ENCODE measurements at places on chromosomes 5 and 9.

- DNase-seq: no peak
These were observed 498.1 kb upstream of the TNC start for GRCh38 chr9:115615821-115616665.

DNA sequence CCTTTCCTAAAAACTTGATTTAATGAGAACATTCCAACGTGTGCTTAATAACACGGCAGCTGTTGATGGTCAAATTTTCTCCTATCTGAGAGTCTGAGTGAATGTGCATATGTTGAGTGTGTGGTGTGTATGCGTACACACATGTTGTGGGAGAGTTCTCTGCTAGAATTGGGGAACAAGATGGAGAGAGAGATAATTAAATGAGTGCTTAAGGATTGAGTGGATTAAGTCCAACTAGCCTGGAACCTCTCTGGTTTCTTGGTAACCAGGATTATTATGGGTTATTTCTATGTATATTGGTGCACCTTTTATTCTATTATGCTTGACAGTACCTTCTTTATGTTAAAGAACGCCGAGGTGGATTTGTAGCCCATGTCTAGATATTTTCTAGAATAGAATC, 36.4 kb upstream of the TNFAIP8 start:
- no peak for DNase-seq

DNA sequence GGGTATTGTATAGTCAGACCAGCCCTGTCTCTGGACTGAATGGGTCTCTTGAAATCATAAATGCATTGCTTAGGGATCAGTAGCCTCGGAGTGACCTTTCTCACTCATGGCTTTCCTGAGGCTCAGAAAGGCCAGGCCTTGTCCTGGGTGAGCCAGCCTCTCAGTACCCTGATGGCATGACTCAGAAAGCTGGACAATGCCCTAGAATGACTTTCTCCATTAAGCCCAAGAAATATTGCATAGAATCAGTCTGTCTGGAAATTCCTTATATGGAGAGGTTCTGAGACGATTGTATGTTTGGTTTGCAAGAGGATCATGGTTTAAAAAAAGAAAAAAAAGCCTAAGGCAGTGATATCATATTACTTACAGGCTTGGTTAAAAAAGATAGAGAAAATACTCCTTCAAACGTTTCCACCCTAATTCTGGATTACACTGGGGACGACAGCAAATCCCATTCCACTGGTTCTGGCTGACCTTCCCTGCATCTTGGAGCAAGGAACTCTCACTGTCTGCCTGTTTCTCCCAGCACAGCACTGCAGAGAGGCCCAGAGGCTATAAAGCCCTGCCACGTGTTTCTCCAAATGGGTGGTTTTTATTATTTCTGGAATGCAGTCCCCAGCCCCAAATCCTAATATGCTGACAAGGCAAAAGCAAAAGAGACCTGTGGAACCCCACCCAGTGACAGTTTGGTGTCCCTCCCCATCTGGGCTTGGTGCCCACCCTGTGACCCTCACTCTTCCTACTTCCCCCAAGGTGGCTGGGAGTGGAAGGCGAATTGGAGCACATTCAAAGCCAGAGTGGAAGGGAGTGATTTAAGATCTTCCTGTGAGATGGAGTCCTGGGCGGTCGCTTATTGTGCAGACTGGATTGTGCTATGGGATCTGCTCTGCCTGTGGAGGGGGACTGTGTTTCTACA, 34.4 kb downstream of the MAP1B start:
- DNase-seq: no peak

DNA sequence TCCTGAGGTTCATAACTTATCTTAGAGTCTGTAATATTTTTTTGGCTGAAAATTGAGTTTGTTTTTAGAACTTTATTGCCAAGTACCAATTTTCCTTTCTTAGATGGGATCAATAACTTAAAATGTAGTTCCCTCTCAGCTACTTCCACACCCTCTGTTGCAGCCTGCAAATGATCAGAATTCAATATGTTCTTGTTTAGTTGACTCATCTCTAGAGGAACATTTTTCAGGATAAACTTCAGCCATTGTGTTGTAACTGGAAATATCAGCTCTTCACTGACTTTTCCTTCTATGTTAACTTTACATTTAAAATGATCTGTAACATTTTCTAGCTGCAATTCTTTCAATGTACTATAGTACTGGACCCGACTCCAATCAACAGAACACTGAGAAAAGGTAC, 115.7 kb downstream of the ESM1 start:
- no peak for DNase-seq

DNA sequence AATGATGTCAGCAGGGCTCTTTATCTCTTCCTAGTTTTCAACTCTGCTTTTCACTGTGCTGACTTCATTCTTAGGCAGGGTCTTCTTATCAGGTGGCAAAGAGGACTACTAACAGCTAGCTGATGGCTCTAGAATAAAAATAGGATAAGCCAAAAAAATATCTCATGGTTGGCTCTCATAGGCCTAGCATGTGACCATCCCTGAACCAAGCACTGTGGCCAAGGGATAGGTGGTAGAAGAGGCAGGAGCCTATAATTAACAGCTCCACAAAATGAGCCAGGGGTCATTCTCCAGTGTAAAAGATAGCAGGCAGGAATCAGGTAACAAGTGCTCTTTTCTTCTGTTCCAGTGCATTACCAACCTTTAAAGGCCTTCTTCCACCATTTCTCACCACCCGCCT, 21.1 kb downstream of the ANKDD1B start:
- DNase-seq: no peak

DNA sequence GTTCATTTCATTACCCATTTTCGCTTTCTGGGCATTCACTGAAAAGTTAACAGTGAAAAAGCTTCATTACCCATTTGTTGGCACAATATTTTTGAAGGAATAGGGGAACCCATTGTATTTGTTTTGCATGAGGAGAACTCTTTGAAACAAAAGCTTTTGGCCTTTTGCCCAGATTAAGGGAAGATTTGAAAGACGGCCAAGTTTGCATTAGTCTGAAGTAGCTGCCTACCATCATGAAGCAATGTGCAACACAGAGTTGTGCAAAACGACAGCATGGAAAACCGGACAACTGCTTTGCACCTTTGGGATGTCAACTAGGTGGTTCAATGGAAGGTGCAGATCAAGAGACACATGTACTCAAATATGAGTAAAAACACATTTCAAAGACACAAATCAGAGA, 84.9 kb downstream of the TRPM3 start:
- DNase-seq: no peak

- peak; percentile 73 for DNase-seq
These were observed 12.2 kb upstream of the OR13J1 start for GRCh38 chr9:35882263-35882848.

DNA sequence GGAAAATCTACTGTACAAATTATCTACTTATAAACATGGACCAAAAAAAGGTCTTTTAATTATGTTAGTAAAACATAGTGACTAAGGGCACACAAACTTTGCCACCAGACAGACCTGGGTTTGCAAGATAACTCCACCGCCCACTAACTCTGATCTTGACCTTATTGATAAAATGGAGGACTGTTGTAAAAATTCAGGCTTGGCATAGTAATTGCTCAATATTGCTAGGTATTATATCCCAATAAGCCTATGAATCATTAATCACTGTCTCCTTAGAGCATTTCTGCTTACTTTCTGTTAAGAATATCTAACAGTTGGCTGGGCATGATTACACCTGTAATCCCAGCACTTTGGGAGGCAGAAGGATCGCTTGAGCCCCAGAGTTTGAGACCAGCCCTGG, 3.8 kb downstream of the C9orf40 start:
- DNase-seq: no peak

GRCh38 chr5:75235711-75236110, 967 bp downstream of the ANKRD31 start:
- no peak for DNase-seq

- no peak for DNase-seq
These were observed 1.3 kb downstream of the ZNF131 start for GRCh38 chr5:43121913-43122484.

- no peak for DNase-seq
These were observed 363.7 kb downstream of the CSNK1G3 start for GRCh38 chr5:123875561-123876275.

- no peak for DNase-seq
These were observed 113.0 kb upstream of the ANKRD55 start for GRCh38 chr5:56346044-56346710.

- no peak for DNase-seq
These were observed 19.7 kb downstream of the OR2V2 start for GRCh38 chr5:181166812-181167733.

DNA sequence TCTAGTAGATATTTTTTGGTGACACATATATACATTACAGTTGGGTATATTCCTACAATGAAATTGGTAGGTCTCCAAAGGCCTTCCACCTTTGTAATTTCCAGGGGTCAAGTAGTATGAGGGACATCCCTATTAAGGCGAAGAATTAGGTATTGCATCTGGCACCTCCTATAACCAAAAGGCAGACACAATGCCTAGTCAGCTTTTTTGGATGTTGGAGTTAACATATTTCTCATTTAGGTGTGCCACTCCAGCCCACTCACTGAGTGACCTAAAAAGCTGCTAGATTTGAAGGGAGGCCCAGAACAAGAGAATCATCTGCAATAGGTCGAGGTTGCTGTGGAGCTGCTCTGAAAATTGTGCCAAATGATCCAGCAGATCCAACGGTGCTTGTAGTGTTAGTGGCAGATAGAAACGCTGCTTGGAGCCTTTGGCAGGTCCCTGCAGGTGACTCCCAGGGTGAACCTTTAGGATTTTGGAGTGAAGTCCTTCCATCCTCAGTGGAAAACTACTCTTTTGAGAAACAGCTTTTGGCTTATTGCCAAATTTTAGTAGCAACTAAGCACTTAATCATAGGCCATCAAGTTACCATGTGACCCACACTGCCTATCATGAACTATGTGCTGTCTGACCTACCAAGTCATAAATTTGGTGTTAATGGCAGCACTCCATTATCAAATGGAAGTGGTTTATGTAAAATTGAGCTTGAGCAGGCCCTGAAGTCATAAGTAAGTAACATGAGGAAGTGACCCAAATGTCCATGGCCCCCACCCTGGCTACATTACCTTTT, 15.7 kb upstream of the FNIP1 start:
- no peak for DNase-seq

GRCh38 chr9:83019246-83019645, 43.7 kb downstream of the RASEF start:
- no peak for DNase-seq

DNA sequence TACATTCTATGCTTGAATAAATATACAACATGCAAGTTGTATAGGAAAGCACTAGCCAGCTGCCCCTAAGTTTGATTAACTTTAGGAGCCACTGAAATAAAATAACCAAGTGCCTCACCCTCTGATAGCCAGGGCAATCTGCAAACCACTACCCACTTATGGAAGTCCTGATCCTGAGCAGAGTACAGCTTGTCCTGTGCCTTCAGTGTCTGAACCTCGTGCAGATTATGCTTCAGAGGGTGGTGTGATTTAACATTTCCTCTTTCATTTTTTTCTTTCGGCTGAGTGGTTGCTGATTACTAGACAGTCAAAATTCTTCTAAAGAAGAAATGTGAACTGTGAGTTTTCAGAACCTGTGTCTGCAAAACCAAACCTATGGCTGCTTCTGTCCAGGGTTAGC, 327.7 kb downstream of the PIK3R1 start:
- no peak for DNase-seq

DNA sequence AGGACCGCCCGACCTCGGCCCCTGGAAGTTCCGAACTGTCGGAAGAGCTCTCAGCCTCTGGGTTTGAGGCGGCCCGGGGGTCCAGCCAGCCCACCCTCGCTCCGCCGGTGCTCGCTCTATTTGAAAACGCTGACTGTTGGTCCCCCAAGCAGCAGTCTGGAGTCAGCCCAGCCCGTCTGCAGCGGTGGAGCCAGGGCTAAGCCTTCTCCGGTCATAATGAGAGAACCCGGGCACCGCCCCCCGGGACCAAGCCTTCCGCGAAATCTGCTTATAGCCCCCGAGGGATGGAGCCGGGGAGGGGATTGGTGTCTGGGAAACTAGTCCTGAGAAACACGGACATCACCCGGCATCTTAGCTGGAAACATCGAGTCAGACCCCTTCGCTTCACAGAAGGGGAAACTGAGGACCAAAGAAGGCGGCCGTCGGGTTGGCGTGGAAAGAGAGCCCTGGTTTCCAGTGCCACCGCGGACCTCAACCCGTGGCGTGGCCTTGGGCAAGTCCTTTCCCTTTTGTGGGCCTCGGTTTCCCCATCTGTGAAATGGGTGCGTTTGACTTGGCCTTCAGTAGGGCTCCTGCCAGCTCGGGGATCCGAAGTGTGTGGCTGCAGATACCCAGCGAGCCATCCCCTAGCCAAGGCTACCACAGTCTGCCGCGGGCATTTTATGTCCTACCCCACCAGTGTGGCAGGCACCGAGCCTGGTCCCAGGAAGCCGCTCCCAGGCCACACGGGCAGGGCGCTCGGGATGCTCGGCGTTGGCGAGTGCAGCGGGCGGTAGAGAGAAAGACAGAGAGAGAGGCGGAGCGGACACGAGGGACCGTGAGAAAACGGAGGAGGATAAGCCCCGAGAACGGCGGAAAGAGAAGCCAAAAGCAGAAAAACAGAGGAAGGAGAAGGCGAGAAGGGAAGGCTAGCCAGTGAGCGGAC, 857 bp downstream of the ADAM19 start:
- DNase-seq: no peak

GRCh38 chr9:99071313-99072039, 33.4 kb upstream of the TGFBR1 start:
- no peak for DNase-seq

DNA sequence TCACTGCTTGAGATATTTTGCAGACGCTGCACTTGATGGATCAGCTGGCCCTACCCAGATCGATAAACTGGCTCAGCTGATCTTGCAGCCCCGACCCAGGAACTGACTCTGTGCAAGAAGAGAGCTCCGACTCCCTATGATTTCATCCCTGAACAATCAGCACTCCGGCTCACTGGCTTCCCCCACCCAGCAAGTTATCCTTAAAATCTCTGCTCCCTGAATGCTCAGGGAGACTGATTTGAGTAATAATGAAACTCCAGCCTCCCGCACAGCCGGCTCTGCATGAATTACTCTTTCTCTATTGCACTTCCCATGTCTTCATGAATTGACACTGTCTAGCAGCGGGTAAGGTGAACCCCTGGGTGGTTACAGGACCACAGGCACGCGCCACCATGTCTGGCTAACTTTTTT, 16.9 kb upstream of the NANS start:
- DNase-seq: no peak

GRCh38 chr9:89465726-89466308, 32.1 kb downstream of the SEMA4D start:
- DNase-seq: no peak

GRCh38 chr5:91061946-91062562, 321.1 kb downstream of the ARRDC3 start:
- no peak for DNase-seq

DNA sequence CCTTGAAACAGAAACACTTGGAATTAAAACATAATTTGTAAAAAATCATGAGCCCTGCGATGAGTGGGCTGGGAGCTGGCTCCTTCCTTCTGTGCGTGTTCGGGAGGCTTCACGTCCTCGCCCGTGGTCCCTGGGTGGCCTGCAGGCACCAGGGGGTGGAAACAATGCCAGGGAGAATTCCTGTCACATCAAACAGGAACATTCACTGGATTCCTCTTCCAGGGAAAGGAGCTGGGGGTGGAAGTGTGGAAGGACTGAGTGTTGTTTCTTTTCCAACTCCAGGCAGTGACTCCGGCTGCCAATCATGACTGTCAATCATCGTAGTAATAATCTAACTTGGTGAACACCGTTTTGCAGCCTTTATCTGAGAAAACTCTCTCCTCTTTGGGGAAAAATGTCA, 10.3 kb downstream of the TOR1A start:
- DNase-seq: no peak

Data from T-cell (primary cell).